ENCODE measurements at places on chromosomes 5 and 9.

DNA sequence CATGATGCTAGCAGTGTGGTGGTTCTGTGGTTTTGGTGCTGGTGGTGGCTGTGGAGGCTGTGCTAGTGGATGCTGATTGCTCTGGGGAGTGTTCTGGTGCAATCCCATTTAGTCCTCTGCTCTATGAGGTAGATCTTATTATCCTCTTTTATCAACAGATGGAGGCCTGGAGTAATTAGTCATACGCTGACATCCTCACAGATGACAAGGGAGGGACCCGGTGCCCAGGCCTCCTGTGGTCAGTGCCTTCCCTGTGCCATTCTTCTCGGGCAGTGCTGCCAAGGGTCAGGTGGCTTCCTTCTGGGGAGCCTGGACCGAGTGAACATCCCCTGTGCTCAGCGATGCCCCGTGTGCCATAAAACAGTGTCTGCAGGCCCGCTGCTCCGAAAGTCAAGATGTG is 74.5 kb downstream of the COL5A1 start:
- DNase-seq = no peak

DNA sequence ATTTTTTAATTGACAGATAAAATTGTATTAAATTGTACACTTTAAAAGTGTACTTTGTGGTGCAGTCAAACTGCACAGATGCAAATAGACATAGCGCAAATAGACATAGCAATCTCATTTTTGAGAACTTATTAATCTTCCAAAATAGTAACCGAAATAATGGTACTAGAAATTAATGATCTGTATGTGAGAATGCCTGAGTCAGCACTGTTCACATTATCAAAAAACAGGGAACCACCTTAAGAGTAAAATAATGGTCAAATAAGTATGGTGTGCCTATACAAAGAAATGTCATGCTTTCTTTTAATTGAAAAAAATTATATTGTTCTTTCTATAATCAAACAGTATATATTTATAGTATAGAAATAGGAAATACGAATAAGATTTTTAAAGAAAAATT is 461.9 kb downstream of the EFNA5 start:
- DNase-seq = no peak

DNA sequence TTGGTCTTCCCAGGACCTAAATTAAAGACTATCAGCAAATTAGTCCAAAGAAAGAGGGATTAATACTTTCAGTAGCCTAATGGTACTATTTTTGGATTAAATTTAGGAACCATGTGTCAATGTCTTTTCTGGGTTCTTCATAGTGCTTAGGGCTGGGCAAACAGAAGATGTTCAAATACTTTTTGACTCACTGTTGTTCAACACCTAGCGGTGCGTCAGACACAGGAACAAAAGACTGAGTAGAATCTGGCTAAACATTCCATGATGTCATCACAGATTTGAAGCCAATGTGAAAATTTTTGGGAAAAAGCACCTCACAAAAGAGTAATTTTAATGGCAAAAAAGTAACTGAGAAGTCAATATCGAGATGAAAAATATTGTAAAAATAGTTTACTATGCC is 544.4 kb downstream of the EFNA5 start:
- DNase-seq = no peak

DNA sequence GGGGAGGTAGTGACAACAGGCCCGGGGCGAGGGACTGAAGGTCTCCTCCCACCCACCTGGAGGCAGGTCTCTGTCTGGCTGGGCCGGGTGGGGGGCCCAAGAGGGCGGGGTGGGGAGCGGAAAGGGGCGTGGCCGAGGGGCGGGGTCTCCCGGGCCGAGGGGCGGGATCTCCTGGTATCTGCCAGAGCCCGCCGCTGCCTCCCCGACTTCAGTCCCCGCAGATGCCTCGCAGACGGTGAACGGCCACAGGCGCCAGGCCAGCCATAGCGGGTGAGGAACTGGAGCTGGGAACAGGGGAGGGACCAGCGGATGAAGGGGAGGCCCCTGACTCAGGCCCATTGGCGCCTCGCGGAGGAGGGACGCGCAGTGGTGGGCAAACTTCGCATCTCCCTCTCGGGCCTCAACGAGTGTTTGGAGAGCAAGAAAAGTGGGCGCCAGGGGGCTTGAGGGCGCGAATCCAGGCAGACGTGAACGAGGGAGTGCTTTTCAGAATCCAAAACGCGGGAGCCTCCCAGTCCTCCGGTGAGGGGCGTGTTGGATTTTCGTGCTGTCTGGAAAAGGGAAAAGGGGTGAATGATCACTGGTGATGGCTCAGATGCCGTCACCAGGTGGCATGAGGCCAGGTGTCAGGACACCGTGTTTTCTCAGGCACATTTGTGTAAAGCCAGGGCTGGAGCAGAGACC is at the start of gene ADGRD2:
ADGRD2 (plus strand) TSS at position 211 of the 684 bp plus-strand sequence. CDS start 1,216 bp downstream, outside the sequence.
- DNase-seq = no peak

DNA sequence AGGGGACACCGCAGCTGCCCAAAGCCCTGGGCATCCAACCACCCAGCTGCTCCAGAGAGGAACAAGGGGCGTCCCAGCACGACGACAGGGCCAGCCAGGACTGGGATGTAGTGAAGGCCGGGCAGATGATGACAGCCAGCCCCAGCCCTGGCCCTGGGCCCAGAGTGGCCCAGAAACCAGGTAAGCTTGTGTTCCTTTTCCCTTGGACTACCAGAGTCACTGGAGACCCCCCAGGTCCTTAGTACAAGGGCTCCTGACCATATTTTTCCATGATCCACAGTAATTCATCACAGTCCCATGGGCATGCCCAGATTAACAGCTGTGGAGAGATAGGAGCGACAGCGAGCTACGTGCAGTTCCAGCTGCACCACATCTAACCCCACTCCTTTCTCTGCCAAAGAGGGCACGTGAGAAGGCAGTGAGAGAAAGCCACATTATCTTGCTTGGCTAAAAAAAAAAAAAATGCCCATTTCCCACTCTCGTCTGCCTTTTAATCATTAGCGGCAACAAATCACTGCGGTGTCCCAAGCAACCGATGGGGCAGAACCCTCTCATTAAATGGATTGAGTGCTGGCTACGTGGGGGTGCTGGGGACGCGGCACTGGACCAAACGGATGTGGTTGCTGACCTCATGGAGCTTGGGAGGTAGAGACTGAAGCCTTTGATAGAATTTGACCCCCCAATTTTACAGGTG is 21.7 kb upstream of the SYNPO start:
- no peak for DNase-seq

- DNase-seq = no peak
These were observed 2220.7 kb upstream of the C9orf72 start for GRCh38 chr9:29793970-29794369.

DNA sequence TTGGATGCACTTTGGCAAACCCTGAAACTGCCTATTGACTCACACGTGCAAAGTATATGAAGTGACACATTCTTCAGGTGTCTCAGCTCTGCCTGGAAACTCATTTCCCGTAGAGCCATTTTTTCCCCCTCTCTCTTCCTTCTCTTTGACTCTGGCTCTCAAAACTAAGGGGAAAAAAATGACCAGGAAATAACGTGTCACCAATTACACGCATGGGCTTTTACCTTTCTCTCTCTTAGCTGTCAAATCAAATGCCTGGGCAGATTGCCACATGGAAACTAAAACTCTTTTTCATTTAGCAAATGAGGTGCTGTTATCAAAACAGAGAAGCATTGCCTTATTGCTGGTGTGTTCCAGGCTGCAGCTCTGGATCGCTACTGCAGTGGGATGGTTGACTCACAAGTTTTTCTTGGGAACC is 18.3 kb upstream of the IFNK start:
- no peak for DNase-seq

- no peak for DNase-seq
These were observed 41.5 kb upstream of the EGFL7 start for GRCh38 chr9:136621019-136621733.

GRCh38 chr5:178112545-178112944 is 787 bp upstream of the N4BP3 start:
- no peak for DNase-seq

DNA sequence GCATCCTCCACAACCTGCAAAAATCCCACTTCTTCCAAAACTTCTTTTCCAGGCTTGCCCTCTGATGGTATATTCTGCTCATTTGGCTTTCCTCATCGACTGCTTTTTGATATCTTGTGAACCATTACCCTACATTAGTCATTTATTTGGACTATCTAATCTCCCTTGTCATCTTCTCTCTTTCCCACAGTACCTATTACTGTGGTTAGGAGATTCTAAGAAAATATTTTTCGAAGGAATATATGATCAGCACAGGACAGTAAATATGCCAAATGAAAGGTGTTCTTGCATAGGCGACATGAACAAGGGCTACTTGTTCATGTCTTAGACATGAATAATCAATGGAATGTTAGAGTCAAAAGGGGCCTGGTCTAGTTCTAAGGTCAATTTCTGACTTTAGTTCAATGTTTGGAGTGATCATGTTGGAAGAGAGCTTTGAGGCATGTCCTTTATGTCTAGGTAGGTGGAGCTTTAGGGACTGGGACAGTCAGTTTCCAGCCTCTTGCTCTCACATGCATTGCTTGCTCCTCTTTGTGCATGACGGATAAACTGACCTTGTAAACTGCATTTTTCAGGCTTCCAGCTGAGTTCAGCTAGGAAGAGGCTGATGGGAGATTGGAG is 243.4 kb upstream of the RPS23 start:
- DNase-seq = no peak

- no peak for DNase-seq
These were observed 17.7 kb downstream of the CAVIN4 start for GRCh38 chr9:100595391-100596199.

- no peak for DNase-seq
These were observed 103.0 kb downstream of the NPR3 start for GRCh38 chr5:32814141-32814540.

GRCh38 chr5:176440927-176441706 is 7.1 kb upstream of the FAF2 start:
- no peak for DNase-seq

DNA sequence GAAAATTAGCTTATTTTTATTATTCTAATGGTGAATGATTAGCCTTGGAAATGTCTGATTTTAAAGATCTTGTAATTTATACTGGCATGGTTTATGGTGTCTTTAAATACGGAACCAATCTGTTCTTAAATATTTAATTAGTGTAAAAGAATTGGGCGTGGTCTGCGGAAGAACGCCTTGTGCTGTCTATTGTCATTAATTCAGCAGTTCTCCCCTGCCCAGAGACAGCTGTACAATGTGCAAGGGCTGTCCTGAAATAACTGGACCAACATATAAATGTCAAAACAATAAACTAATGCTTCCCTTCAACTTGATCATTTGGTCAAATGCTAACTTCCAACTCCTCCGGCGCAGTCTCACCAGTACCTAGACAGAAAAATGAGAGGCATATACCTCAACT is 124.3 kb downstream of the CCDC192 start:
- DNase-seq = no peak

DNA sequence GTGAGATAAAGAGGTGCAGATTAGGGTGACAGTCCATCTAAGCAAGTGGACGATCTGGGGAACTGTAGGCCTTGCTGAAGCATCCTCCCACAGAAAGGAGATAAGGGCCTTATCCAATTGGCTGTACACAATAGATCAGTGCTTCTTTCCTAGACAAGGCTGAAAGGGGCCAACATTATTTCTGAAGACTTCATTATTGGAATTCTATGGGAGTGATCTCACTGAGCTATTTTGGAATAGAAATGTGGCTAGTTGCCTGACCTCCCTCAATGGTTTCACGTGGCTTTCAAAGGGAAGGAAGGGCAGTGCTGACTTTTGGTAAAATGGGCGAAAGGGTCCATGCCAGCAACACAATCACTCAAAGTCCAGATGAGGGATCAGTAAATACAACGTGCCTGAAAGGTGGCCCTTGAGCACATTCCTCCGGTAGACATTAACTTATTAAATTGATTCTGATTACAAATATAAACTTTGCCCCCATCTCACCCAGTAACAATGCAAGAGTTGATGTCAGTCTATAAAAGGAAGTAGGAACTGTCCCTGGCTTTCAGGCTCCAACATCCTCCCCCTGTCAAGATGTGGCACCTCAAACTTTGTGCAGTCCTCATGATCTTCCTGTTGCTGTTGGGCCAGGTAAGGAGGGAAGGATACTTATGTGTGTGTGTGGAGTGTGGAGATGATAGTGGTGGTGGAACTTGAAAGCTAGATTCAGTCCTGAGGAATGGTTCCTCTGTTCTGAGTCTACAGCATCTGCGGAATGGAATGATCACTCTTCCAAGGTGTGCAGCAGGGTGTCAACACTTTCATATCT is at the start of gene LEAP2:
LEAP2 (plus strand) TSS at position 550 of the 811 bp plus-strand sequence; CDS start at position 577, 27 bp downstream.
- no peak for DNase-seq
